NCI-H774 (cell line): ENCODE measurements at places on chromosomes 4 and X.

DNA sequence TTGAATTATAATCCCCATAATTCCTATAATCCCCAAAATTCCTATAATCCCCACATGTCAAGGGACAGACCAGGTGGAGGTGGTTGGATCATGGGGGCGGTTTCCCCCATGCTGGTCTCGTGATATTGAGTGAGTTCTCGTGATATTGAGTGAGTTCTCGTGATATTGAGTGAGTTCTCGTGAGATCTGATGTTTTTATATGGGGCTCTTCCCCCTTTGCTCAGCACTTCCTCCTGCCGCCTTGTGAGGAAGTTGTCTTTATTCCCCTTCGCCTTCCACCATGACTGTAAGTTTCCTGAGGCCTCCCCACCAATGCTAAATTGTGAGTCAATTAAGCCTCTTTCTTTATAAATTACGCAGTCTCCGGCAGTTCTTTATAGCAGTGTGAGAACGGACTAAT, 36.6 kb upstream of the GPR78 start:
- no peak for DNase-seq

GRCh38 chrX:30779453-30780030, 109.5 kb downstream of the TAB3 start:
- no peak for DNase-seq

DNA sequence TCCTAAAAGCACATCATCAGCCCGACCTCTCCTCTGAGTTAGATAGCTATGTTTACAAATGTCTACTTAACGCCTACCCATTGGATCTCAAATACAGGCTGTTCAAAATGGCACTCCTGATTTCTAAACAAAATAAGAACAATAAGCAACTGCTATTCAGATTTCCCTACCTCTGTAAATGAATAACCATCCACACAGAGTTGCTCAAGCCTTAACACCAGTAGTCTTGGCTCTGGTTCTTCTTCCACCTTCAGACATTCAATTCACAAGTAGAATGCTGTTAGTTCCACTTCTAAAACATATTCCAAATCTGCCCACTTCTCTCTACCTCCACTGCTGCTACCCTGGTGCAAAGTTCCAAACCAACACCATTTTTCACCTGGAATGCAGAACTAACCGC, 27.1 kb upstream of the DCLK2 start:
- no peak for DNase-seq

DNA sequence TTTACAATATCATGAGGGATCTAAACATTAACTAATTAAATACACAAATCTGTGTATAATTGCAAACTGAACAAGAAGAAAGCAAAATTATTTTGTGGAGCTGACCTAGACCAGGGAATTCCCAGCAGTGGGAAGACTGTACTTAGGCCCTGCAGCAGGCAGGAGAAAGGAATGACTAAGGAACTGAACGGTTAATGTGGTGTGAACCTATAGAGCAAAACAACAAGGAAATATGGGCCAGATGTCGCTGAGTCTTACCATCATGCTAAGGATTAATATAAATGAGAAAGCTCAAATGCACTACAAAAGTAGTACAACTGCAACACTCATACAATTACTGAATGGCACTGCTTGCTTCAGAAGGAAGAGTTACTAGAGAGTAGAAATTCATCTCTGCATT, 120.3 kb upstream of the ATXN3L start:
- no peak for DNase-seq

DNA sequence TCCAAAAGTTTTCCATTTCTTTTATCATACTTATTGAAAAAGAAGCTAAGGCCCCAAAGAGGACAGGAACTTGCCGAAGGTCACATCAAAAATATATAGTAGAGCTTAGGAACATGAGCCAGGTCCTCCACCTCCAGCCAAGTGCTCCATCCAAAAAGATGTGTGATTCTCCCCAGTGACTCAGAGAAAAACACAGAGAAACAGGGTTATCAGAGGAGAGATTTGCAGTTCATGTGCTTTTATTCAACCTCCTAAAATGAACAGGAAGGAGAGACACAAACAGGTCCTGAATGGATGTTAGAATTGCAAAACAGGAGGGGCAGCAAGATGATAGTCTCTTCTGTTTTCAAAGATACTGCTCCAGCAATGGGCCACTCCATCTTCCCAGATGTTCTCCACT, 19.6 kb upstream of the FGF16 start:
- DNase-seq, result no peak

- DNase-seq, result no peak
These were observed 32.1 kb upstream of the GTPBP6 start for GRCh38 chrX:350534-351323.

GRCh38 chr4:44651425-44651824, at the start of gene YIPF7:
Gene YIPF7, minus strand, starts transcription at chr4:44651625. Its CDS starts 1,525 bp downstream, at chr4:44650100.
- no peak for DNase-seq

- DNase-seq, result no peak
These were observed 332.3 kb downstream of the ADGRL3 start for GRCh38 chr4:61532336-61533000.

- no peak for DNase-seq
These were observed 56.1 kb upstream of the CCDC149 start for GRCh38 chr4:24968992-24969391.

DNA sequence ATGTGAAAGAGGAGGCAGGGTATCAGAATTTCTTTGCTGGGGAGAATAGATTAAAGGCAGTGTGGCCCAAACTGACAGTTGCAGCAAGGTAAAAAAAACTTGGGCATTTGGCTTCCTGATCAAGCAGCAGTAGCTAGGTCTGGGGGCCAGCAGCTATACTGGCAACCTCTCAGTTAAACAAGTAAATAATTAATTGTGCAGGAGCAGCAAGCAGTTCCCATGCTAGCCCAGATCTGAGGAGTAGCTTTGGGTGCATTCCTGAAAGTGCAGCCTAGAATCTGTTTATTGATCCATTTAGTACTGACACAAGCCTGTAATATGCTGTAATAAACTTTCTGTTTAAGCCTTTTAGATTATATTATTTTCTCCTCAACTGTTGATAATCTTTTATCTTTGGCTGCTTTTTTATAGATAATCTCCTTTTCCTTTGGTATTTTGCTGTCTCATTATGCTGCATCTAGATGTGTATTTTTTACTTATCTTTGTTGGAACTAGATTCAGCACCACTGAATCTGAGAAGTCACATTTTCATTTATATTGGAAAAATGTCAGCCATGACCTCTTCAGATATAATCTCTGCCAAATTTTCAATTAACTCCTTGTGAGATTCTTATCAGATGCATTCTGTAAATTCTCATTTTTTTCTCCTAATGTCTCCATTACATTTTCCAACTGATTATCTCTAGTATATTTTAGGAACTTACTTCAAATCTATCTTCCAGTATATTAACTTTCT, 276.3 kb downstream of the STPG2 start:
- no peak for DNase-seq

DNA sequence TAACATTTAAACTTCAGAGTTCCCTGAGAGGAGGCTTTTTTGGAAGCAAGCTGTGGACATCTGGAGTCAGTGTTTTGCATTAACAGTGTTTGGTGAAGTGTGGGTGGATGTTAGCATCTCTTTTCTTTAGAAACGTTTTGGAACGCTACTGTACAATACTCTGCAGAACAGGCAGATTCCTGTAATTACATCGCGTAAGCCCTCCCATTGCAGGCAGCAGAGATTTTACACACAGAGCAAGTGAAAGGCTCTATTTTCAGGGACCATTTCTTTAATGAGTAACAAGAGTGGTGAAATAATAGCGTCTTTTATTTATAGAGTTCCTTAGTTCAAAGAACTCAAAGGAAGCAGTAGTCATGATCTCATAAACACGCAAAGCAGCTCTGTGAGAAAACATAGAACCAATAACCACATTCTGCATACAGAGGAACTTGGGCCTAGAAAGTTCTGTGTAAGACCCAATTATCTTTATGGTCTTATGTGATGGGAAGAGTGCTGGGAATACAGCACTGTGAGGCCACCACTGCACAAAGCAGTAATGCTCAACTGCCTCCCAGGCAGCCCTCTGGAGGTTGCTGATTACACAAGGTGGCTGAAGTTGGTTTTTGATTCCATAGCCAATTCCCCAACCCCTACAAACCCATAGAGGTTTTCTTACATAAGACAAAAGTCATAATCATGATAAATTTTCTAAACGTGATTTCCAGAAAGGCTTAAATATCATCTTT, 298.7 kb upstream of the EPHA5 start:
- no peak for DNase-seq

GRCh38 chr4:78610546-78611214, 59.1 kb downstream of the ANXA3 start:
- DNase-seq, result no peak

DNA sequence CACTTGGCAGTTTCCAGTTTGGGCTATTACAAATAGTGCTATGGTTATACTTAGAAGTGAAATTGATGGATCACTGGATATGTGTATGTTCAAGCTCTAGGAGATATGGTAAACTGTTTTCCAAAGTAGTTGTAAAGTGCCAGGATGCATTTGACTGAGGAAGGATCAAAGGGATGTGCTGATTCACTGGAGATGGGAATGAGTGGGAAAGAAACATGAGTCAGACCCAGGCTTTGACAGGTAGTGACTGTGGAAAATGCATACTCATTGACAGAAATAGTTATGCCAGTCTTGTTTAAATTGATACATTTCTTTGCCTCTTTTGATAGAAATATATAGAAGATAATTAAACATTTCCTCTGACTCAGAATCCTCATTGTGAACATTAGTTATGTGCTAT, 77.9 kb downstream of the CEP135 start:
- DNase-seq, result no peak

DNA sequence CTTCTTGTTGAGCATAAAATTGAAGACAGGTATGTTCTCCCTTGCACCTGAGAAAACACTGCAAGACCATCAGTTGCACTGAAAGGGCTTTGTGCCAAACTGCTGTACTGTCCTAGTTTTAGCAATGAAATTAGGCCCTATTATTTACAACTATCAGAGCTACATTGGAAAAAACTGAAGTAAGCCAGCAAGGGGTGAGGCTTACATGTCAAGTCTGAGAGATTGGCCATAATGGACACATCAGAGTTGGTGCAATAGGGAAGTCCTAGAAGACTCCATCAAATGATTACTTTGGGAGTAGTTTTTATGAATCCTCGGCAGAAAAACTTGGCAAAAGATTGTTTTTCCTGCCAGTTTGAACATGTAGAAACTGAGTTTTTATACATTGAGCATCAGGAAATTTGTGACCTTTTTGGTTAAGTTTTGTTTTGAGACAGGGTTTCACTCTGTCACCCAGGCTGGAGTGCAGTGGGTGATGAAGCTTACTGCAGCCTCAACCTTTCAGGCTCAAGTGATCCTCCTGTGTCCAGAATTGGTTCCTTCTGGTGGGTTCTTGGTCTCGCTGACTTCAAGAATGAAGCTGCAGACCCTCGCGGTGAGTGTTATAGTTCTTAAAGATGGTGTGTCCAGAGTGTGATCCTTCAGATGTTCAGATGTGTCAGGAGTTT, 160.1 kb upstream of the BANK1 start:
- DNase-seq, result no peak

GRCh38 chrX:129732857-129733256, 5.9 kb upstream of the XPNPEP2 start:
- DNase-seq, result no peak

DNA sequence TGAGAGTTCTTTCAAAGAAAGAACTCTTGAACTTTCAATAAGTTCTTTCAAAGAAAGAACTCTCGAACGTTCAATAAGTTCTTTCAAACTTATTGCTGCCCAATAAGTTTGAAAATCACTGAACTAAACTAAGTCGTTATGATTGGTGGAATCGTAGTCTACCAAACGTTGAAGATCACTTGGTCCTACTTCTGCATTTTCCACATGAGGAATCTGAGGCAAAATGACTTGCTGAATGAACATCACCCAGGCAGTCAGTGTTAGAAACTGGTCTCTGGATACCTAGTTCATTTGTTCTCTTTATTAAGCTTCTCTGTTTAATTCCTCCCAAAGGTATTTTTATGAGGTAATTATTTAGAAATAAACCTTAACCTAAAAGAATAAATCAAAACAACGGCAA, 7.1 kb upstream of the CNOT6L start:
- DNase-seq, result no peak

DNA sequence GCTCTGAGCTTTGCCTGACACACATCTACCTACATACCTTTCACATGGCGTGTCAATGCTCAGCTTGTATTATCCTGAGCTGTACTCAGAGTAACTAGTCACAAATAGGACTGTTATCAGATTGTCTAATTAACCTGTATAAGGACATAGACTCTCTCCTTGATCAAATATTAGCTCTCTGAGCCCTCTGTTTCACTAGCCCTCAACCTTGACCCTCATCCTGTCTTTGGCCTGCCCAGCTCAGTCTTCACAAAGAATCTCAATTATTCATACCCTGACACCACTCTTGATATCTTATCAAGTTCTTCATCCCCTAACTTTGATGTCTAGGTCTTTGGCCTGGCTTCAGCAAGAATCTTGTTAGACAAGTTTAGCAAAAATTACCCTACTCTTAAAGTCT, 320.7 kb upstream of the PCDH7 start:
- DNase-seq, result no peak

- DNase-seq, result peak; percentile 60
These were observed 27.4 kb downstream of the CBLL2 start for GRCh38 chrX:22300130-22300529.

DNA sequence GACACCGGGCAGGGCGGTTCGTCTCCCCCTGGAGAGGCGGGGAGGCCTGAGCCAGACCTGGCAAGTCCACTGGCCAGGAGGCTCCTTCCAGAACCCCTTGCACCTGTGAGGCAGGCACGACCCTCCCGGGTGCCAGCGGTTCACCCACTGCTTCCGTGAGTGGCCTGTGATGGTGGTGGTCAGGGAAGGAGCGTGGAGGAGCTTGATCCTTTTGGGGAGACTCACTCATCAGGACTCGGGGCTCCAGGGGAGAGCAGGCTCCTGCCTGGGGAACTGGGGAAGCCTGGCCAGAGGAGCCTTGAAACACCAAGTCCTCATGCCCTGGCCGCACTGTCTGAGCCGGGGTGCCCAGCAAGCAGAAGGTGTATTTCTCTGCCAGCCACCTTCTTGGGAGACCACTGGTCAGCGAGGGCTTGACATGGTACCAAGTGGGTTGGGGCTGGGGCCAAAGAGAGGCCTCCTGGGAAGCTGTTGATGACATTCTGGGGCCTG, 860 bp downstream of the FAM50A start:
- DNase-seq, result no peak

GRCh38 chr4:15729910-15730533, 27.2 kb downstream of the BST1 start:
- peak; percentile 34 for DNase-seq

DNA sequence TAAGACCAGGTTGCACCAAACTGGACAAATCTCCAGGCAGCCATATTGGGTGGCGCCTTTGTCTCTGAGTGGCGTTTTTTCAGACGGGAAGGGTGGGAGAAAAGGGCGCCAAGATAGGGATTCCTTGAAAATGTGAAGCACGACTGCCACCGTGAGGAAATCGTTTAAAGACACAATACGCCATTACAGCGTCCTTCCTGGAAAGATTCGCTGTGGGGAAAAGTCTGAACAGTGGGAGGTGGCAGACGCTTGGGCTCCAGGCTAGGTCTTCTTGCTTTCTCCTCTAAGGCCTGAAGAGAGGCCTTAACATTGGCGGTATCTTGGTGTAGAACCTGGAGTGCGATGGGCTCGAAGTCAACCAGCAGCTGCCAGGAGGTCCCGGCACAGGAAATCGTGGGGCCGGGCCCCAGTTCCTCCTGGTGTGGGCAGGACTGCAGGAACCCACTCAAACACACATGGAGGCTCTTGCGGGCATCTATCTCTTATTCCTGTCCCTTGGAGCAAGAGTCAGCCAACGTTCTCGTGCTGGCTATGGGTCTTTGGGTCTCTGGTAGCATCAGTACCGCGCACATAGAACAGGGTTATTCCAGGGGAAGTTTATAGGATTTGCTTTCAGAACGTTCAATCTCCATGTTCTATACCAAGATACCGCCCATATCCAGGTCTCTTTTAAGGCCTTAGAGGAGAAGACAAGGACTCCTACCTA, 208.8 kb downstream of the OR13H1 start:
- peak; percentile 86 for DNase-seq
